Suppressor macrophage (primary cell): ENCODE measurements at places on chromosomes 7 and 10.

DNA sequence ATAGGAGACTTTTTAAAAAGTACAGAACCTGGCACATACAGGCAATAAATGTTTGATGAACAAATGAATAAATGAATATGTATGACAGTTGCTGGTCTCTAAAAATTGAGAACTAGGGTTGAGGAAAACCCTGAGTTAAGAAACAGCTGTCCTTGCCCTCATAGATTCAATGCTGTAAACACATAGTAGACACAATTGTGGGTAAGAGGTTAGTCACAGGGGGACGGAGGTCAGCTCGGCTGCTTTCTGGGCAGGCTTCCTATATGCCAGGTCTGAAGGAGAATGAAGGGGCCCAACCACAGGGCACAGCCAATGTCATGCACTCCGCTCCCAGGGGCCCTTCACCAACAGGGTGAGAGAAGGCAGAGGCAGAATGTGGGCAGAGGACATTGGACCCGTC, 143.3 kb upstream of the RSU1 start:
- DNase-seq: no peak

GRCh38 chr7:134959810-134960209, 26.5 kb upstream of the AGBL3 start:
- no peak for DNase-seq

DNA sequence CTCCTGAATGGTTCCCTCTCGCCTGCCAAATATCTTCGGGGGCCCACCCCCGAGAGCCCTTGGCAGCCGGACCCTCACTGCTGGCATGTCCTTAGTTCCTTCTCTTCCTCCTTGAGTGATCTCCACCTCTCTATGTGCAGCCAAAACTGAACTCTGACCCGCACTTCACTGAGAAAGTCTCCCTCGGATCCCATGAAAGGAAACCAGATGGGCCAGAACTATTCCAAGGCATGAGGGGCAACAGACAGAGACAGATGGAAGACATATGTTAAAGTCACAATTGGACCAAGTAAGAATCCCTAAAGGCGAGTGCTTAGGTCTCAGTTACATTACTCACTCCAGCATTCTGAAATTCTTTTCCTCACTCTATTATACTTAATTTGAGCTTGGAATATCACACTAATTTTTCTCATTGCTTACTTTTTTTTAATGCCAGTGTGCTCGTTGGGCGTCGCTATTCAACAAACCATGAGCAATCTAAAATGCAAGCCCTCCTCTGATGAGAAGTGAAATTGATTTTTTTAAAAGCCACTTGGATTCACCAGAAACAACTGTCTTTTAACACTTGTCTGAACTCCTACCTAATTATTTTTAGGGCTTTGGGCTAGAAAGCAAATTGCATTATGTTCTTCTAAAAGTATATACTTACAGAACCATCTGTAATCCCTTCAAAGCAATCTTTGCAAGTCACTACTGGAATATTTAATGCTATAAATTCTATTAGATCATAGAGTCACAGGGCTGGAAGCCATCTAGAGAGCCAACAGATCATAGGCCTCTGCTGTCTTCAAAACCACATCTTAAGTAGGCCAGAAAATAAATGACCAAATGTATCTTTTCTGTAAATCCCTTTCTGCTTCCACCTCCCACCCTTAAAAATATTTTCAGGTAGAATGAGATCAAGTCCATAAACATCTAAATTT, 43.3 kb upstream of the EZH2 start:
- DNase-seq: no peak

- no peak for DNase-seq
Measured at GRCh38 chr10:103739039-103739764, 116.2 kb downstream of the SH3PXD2A start.

GRCh38 chr7:128233471-128233870, 7.6 kb upstream of the LEP start:
- no peak for DNase-seq

DNA sequence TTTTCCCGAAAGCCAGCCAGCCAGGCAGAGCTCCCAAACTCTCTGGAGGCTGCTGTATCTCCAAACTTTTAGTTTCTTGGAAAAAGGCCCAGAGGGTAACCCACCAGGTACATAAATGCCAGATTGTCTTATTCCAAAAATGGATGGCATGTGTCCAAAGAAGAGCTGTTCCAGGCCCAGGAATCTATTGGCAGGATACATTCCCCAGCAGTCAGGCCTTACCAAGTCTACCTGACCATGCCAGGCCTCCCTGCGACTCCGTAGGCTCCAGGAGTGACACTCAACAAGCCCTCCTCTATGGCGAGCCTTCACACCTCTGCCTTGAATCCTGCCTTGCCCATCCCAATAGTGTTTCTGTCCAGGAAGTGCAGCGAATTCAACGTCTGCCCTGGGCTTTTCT, 95.6 kb downstream of the GRB10 start:
- DNase-seq: no peak
